Astrocyte (in vitro differentiated cells and primary cell): ENCODE measurements at places on chromosomes 12 and 14. TPM values are rescaled to one million over a fixed set of nuclear protein-coding genes. Genes with fewer than 3 reads are reported as not detected.

HCAR3 gene
- total RNA-seq: not detected in 2 replicates

DNA sequence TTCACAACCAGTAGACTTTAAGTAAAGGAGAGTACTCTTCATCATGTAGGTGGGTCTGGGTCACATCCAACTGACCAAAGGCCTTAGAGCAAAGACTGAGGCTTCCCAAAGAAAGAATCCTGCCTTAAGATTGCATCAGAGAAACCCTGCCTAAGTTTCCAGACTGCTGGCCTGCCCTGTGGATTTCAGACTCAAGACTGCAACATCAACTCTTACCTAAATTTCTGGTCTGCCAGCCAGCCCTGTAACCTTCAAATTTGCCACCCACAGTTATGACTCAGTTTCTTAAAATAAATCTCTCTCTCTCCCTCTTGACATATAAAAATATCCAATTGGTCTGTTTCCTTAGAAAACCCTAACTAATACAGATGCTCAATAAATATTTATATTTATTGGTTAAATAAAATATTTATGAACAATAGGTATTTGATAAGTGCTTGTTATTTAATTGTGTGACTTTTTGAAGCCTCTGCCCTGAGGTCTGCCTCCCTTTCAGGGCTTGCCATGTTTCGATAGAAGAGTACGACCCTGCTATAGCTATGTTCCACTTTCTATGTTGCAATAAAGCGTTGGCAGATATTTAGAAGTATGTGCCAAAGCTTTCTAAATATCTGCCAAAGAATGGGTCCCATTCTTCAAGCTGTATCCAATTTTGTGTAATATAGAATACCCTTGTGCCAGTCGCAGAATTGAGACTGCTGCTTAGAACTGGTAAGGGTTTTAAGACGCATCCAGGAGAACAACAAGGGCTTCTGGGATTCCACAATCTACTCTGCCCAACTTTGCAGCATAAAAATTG is 65.7 kb downstream of the TMEM30B start:
- DNase-seq: peak; percentile 16

KRT78 gene
- not detected in 2 replicates for total RNA-seq

PLD4 gene
- 0.14 and 0.60 TPM in 2 replicates for total RNA-seq

DNA sequence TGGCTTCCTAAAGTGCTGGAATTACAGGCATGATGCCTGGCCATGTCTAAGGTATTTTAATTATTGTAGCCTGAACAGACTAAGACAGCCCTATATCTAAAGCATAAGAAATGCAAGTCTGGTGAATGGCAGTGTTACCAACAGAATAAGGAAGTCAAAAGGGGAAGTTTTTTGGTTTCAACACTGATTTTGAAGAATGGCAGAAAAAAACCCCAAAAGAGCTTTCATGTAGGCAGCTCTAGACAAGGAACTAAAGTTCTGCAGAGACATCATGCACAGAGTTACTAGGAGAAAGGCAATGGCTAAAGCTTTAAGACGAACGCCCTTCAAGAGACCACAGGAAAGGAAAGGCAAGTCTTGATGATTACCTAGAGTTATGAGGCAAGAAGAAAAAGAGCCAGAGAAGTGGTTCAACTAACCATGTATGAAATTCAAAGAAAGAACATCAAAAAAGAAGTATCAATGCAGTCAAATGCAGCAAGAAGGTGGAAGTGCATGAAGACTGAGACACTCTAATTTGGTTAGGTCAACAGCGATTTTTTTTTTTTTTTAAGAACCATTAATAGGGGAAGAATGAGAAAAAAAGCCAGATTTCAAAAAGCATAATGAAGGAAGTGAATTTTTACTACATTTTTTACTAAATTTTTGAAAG is 50.8 kb downstream of the RPS6KA5 start:
- no peak for DNase-seq

OTOGL gene
- total RNA-seq: 0.16 and 0.53 TPM in 2 replicates

ZC2HC1C gene
- 1.4 and 1.7 TPM in 2 replicates for total RNA-seq

GRCh38 chr12:23236811-23237210 is 611.8 kb downstream of the ETNK1 start:
- DNase-seq: no peak

CPNE6 gene
- total RNA-seq: not detected in 2 replicates

GRCh38 chr14:54864526-54864925 is 38.1 kb downstream of the GCH1 start:
- DNase-seq: no peak

- peak; percentile 56 for DNase-seq
Measured at GRCh38 chr12:122471324-122472226, 29.2 kb downstream of the ZCCHC8 start.

- no peak for DNase-seq
Measured at GRCh38 chr14:83301791-83302190, 1768.1 kb upstream of the SEL1L start.

SDSL gene
- total RNA-seq: 9.5 and 10.5 TPM in 2 replicates

CCDC88C gene
- total RNA-seq: 8.9 and 12.4 TPM in 2 replicates

SLCO1B1 gene
- not detected in 2 replicates for total RNA-seq

GRCh38 chr14:24378981-24379906 is 11.3 kb downstream of the NFATC4 start:
- no peak for DNase-seq

RFX4 gene
- 0.07 TPM in 1 of 2 replicates, not detected in the other for total RNA-seq

RNU4-1 gene
- total RNA-seq: 2,477 and 2,591 TPM in 2 replicates

SLC25A47 gene
- total RNA-seq: not detected in 2 replicates

DNA sequence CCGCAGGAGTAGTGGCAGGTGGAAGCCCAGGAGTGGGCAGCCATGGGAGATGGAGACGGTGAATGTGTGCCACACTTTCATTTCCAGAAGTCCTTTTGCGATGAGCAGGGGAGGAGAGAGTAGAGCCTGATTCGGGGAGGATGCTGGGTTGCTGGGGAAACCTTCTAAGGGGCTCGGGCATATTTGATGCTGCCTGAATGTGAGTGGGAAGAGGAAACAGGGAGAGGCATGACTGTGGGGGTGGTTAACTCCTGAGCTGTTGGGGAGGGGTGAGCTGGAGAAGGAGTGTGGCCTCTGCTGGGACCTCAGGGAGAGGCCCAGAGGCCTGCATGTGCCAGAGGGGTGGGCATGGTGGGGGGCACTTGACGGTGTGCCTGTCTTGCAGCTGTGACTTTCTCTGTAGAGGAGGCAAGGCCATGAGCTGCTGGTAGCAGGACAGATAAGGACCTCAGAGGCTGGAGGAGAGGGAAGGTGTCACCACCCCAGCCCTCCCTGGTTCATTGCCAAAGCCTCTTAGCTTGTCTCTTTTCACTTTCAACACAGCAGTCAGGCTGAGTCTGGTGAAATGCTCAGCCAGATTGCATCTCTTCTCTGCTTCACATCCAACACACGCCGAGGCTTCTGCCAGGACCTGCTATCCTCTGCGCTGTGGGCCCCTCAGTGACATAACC is 11.4 kb downstream of the GLT1D1 start:
- no peak for DNase-seq

GRCh38 chr12:94678849-94679248 is 28.5 kb upstream of the TMCC3 start:
- DNase-seq: no peak

DNA sequence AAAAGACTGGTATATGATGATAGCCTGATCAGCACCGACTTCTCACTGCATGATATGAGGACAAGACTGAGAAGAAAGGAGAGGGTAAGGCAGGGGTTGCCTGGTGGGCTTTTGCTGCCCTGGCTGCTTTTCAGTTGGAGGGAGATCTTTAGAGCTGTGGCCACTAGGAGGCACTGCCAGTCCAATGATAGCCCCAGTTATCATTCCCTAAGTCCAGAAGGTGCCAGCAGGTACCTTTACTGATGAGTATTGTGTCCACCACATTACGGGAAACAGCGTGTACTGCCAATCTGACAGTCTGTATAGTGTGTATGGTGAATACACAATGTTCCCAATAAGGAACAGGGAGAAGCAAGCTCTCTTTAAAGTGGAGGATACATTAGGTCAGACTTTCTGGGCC is 55.8 kb upstream of the CCDC175 start:
- DNase-seq: peak; percentile 3

STXBP6 gene
- 27.1 and 27.5 TPM in 2 replicates for total RNA-seq

ERBB3 gene
- total RNA-seq: 2.6 and 3.8 TPM in 2 replicates

MYRFL gene
- 0.20 and 0.26 TPM in 2 replicates for total RNA-seq

HOXC4 gene
- not detected in 2 replicates for total RNA-seq

DIO2 gene
- 2.1 and 4.7 TPM in 2 replicates for total RNA-seq

PPP1R36 gene
- 0.91 and 0.94 TPM in 2 replicates for total RNA-seq

DNA sequence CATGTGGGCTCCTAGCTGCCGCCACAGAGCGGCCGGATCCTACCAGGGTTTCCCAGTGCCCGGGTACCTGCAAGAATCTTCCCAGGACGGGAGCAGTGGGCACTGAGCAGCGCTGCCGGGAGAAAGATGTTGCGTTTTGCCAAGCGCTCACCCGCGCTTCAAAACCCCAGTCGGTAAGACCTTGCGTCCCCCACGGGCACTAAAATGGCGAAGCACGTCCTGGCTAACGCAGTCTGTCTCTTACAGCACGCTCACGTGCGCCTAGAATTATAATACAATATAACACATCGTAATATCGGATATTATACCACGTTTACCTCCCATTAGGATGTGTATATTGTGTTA is 35.1 kb upstream of the TBX5 start:
- no peak for DNase-seq

C1R gene
- 0.86 and 1.6 TPM in 2 replicates for total RNA-seq

DNA sequence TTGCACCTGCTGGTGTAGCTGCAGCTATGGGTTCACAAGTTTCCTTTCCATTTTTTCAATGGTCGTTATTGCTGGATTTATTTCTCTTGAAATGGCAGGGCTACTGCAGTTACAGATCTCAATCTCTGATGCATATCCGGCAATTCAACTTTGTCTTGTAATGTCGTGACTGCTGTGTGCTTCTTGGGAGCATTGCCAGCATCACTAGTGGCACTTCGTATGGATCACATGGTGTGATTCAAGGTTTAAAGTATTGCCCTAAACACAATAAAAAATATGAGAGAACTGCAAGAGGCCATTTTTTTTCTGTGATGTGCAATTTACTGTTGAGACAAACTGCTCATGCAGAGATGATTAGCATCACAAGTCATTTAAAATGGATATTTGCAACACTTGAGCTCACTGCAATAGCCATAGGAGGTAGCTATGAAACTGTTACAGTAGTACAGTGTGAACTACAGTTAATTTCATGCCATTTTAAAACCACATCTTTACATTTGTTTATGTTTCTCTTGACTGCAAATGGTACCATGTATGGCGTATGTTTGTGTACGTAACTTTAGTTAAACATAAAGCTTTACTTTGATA is 217.4 kb upstream of the PDE3A start:
- no peak for DNase-seq

DNA sequence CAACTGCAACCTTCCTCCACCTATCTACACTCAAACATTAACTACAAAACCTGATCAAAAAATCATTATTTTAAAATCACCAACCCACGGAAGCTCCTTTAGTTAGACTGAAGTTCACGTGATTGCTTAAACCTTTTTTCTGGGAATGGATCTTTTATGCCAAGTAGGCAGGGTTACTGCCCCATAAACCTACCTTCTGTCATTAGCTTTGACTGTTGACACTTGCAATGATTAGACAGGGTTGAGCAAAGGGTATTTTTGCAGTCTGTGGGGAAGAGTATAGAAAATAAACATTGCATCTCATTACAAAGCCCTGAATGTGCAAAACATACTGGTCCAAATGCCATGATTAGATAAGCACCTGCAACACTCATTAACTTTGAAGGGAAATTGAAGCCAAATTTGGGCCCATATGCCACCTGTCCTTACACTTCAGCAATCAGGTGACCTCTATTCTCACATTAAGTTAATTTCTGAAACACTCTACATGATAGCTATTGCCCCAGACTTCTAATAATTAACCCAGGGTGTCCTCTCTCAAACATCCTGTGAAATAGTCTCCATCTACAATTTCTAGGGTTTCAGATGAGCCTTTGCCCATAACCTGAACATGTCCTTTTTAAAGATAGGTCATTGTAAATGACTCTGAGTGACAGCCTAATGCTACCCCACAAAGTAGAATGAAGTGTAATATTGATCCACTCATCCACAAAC is 156.0 kb upstream of the PLEKHG7 start:
- DNase-seq: no peak

GRCh38 chr14:104392001-104392395 is 187.6 kb upstream of the C14orf180 start:
- DNase-seq: no peak

- no peak for DNase-seq
Measured at GRCh38 chr12:92192360-92192759, 46.7 kb upstream of the BTG1 start.

CSRP2 gene
- total RNA-seq: 247 and 265 TPM in 2 replicates
